ENCODE measurements at places on chromosomes 1 and 21. TPM values are rescaled to one million over a fixed set of nuclear protein-coding genes. Genes with fewer than 3 reads are reported as not detected.

TCHHL1 gene
- not detected for total RNA-seq

OLFM3 gene
- total RNA-seq = not detected

CAMSAP2 gene
- 24.7 TPM for total RNA-seq

BRWD1 gene
- 46.9 TPM for total RNA-seq

F3 gene
- total RNA-seq = 3.4 TPM

PCNX2 gene
- total RNA-seq = 13.2 TPM

NCF2 gene
- total RNA-seq = under 0.01 TPM

MAN1C1 gene
- 8.9 TPM for total RNA-seq

HLX gene
- total RNA-seq = 4.2 TPM

VWA1 gene
- total RNA-seq = 1.6 TPM

GPA33 gene
- total RNA-seq = not detected

LCE2A gene
- total RNA-seq = not detected

HORMAD1 gene
- total RNA-seq = 0.40 TPM

NLRP3 gene
- total RNA-seq = 1.1 TPM

TRPM2 gene
- total RNA-seq = not detected

FMO4 gene
- total RNA-seq = 5.0 TPM

DIO1 gene
- total RNA-seq = not detected

RNPC3 gene
- 5.2 TPM for total RNA-seq

DNAI4 gene
- total RNA-seq = 9.1 TPM

PRELP gene
- total RNA-seq = 2.7 TPM

EDEM3 gene
- total RNA-seq = 128 TPM

SLC1A7 gene
- 0.13 TPM for total RNA-seq

KLF17 gene
- total RNA-seq = 0.26 TPM

OR2T11 gene
- not detected for total RNA-seq

LEFTY2 gene
- total RNA-seq = not detected

TLR5 gene
- 0.12 TPM for total RNA-seq

DNALI1 gene
- total RNA-seq = 4.4 TPM

DYRK1A gene
- total RNA-seq = 58.3 TPM

SERPINC1 gene
- 0.12 TPM for total RNA-seq

CFAP74 gene
- total RNA-seq = not detected

A3GALT2 gene
- total RNA-seq = not detected

TCHH gene
- not detected for total RNA-seq

GNAT2 gene
- 0.19 TPM for total RNA-seq

PLCH2 gene
- 3.2 TPM for total RNA-seq

PGBD2 gene
- 4.5 TPM for total RNA-seq

TRABD2B gene
- total RNA-seq = under 0.01 TPM

PROK1 gene
- total RNA-seq = not detected

SLC44A5 gene
- 2.1 TPM for total RNA-seq

F5 gene
- under 0.01 TPM for total RNA-seq

PRAMEF27 gene
- not detected for total RNA-seq

ZNF648 gene
- not detected for total RNA-seq

METTL13 gene
- 29.9 TPM for total RNA-seq

MATN1 gene
- total RNA-seq = 0.26 TPM

AQP10 gene
- under 0.01 TPM for total RNA-seq

PLPPR5 gene
- not detected for total RNA-seq

EXOC8 gene
- 18.2 TPM for total RNA-seq

GNPAT gene
- total RNA-seq = 39.1 TPM

KCND3 gene
- total RNA-seq = 0.26 TPM

FAAP20 gene
- 15.4 TPM for total RNA-seq

HSD3B2 gene
- not detected for total RNA-seq

SLC25A44 gene
- total RNA-seq = 9.2 TPM

KRTAP26-1 gene
- total RNA-seq = not detected

CD34 gene
- 0.53 TPM for total RNA-seq

WNT4 gene
- under 0.01 TPM for total RNA-seq

THEM5 gene
- total RNA-seq = not detected

RPTN gene
- total RNA-seq = not detected

CD53 gene
- not detected for total RNA-seq

SLAMF1 gene
- not detected for total RNA-seq

OR2M3 gene
- not detected for total RNA-seq

Measured in aortic smooth muscle cell (primary cell).